Neural progenitor cell (in vitro differentiated cells): ENCODE measurements at places on chromosomes 3 and 15.

DNA sequence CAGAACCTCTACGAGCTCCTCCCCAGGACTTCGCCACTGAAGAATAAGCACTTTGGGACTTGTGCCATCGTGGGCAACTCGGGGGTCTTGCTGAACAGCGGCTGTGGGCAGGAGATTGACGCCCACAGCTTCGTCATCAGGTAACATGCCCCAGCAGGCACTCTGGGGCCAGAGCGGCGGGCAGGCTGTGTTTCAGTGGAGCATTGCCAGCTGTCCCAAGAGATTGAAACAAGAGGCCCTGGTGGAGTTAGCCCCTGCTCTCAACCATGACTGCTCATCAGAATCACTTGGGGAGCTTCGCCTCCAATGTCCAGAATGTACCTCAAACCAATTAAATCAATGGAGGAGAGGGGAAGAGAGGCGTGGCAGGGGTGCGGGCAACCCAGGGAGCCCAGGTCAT is 44.8 kb downstream of the ST8SIA2 start:
- DNase-seq, result no peak

DNA sequence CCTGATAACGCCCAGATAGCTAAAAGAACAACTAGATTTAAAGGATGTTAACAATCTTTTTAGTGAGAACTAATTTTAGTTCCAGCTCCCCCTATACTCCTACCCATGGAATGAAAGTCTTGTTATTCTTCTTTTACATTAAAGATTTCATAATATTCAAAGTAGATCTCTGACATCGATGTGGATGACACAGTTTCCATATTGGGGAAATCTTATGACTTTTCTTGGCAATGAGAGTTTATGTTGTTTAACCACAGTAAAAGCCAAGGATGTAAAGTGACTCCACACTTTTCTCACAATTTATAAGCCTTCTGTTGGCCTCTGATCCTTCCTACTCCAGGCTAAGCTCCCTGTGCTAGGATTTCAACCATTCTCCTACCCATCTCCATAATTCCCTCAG is 332.6 kb upstream of the KCNMB2 start:
- no peak for DNase-seq

- DNase-seq, result no peak
Observed at GRCh38 chr3:14273901-14274611, 95.4 kb downstream of the LSM3 start.

DNA sequence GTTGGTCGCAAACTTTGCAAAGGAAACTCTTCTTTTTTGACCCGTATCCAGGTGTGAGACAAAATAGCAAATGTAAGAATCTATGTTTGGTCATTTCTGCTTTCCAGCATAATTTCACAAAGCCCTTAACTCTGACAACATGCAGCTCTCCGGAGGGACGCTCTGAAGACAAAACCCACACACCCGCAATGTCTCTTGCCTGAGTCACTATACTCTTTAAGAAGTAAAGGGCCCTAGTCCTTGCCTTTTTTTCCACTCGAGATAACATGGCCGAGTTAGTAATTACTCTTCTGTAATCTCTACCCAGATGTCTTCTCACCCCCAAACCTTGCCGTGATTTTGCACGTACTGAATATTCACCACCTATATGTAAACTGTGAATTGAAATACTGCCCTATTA is 115.7 kb upstream of the ADAMTS9 start:
- no peak for DNase-seq

- DNase-seq, result no peak
Observed at GRCh38 chr3:186003610-186004009, 65.8 kb upstream of the TRA2B start.

DNA sequence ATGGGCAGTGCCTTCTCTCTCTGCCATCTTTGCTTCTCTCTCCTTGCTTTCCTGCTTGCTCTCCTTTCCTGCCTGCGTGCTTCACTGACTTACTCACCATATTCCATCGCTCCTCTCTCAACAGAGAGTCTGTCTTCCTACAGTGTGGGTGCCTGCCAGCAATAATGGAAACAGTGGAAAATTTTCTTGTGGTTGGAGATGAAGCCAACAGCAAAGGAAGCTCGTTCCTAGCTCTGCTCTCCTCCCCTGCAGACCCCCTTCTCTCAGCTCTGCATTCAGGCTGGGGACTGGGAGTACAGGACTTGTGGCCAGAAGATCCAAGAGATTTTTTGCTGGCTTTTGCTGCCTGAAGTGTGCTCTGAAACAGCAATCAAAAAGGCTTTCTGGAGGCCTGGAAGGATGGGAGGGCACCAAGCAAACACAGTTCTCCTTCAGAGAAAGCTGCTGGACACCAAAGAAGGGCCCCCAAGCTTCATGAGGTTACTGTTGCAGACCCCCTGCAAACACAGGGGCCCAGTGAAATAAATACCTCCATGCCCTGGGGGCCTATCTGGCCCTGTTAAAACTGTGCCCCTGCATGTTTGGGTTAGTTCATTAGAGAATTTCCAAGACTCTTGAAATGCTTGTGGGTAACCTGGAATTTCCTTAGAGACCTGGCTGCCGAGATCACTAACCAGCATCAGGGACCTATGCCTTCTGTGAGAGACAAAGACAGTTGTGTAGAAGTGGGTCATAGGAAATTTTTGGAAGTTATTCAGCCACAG is 149.9 kb upstream of the RASGRP1 start:
- no peak for DNase-seq

DNA sequence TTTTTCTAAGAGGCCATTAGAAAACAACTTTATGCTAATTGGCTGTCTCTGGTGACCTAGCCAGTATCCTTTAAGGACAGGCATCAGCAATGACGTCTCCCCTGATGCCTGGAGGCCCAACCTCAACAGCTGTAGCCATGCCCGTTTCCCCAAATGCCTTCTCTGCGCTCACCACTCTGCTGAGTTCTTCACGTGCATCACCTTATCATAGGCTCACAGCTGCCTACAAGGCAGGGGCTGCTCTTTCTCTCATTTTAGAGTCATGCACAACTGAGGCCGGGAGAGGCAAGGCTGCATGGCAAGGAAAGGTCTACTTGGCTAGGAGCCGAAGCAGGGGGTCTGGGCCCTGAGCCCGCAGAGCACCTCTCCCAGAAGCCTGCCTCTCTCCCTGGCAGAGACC is 43.9 kb upstream of the SEC13 start:
- DNase-seq, result no peak

DNA sequence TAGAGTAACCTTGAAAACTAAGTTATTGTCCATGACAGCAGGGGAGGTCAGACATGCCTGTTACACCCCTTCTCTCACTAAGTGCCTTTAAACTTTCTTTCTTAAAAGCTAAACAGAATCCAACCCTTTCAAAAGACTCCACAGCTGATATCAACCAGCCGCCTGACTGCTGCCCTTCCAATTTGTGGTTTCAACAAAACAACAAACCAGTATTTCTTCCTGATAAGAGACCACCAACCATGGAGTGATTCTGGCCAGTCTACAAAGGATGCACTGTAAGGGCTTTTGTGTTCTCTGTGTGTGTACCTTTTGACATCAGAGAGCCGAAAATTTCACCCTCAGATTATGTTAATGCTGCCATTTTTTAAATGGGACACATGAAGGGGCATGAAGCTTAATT is 1204.2 kb downstream of the ROBO2 start:
- DNase-seq, result no peak

DNA sequence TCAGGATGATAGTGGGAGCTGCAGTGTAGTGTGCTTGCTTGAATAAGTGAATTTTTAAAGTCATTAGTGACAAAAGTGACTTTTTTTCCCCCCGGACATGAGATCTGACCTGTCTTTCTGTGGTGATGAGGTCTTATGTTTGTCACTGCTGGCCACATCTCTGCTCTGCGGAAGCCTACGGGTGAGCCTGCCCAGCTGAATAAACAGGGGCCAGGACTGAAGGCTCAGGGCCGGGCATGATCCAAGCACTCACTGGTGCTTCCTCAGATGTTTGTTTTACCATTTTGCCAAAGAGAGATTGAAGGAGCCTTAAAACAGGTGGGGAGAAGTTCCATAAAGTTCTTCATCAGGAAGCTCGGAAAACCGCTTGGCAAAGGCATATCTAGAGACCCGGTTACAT is 35.0 kb downstream of the RPL39L start:
- no peak for DNase-seq

DNA sequence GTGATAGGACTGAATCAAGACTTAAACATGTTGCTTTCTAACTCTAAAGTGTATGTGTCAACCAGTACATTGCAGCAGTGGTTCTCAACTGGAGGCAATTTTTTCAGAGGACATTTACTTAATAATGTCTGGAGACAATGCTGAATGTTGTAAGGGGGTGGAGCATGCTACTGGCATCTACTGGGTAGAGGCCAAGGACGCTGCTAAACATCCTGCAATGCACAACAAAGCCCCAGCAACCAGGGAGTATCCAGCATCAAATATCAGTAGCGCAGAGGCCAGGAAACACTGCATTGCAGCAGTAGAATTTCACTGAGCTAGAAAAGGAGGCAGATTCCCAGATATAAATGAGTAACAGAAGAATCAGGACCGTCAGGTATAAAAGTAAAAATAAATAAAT is 79.8 kb upstream of the GRM7 start:
- no peak for DNase-seq

GRCh38 chr3:117656391-117656790 is 946.8 kb downstream of the TUSC7 start:
- DNase-seq, result no peak
